H9 (cell line): ENCODE measurements at places on chromosomes 6 and 20.

DNA sequence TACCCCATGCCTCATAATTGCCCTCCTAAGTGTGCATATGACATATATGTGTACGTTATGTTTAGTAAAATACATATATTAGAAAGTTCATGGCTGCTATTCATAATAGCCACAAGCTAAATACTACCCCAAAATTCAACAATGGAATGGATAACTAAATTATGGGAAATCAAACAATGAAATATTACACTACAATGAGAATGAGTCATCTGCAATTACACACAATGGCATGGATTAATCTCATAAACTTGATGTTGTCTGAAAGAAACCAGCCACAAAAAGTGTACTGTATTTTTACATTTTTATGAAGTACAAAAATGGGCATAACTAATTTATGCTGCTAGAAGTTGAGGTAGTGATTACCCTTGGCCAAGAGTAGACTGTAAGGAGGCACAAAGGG, 477.0 kb downstream of the HAO1 start:
- DNase-seq = no peak

GRCh38 chr20:56949318-56949717, 317.1 kb downstream of the BMP7 start:
- peak; percentile 74 for DNase-seq

DNA sequence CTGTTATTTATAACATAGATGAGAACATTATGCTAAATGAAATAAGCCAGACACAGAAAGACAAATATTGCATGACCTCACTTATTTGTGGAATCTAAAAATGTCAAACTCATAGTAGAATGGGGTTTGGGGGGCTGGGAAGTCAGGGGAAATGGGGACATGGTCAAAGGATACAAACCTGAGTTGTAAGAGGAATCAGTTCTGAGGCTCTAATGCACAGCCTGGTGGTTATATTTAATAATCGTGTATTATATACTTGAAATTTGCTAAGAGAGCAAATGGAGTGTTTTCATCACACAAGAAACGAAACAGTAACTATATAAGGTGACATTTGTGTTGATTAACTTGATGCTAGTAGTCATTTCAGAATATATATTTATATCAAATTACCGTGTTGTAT, 40.8 kb upstream of the GFOD1 start:
- DNase-seq = no peak

GRCh38 chr6:96742702-96743101, 94.6 kb downstream of the GPR63 start:
- DNase-seq = no peak

DNA sequence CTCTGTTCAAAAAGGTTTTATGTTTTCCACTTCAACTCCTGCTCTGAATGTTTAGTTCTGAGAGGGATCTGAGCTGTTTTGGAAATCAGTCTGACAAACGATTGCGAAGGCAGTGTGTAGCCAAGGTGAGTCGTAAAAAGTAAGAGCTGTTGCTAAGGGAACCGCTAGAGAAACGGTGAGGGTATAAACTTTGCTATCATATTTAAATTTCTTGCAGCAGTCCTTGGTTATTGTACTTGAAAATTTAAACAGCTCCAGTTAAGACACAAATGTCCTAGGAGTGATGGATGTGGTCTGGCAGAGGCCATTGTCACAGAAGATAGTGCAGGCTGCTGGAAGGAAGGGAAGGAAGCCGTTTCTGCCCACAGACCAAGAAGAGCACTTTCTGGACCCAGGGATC, 64.9 kb upstream of the CITED2 start:
- DNase-seq = no peak

DNA sequence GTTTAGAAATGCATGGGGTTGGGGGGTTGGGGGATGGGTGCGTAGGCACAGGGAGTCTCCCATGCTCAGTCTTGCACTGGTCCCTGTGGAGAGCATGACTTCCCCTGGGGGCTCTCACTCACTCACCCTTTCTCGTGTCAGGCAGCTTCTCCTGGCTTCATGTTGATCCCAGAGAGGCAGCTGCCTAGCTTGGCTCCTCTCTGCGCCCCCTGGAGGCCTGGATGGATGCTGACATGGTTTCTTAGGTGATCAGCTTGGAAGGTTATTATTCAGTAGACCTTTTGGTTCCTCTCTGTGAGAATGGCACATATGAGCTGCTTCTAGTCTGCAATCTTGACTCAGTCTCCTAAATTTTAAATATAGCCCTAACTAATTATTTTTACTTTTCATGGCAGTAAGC, 109.3 kb upstream of the FAM83B start:
- peak; percentile 55 for DNase-seq

- no peak for DNase-seq
These were observed 4.7 kb upstream of the AKAP7 start for GRCh38 chr6:131130554-131130940.

DNA sequence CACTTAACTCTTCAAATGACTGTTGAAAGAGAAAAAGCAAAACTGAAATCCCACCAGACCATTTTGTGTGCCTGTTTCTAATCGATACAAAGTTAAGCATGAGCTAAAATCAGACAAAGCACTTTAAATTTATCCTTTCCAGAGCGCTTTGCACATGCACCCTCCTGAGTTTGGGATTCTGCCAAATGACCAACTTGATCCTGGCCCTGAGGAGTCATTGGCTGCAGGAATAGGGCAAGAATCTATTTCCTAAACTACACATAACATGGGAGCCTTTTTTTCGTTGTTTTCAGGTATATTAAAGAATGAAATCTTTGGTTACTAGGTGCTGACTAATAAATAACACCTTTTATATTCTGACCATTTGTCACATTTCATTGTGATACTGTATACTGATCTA, 23.8 kb upstream of the MTHFD1L start:
- DNase-seq = no peak

- no peak for DNase-seq
These were observed 732.1 kb downstream of the EPHA7 start for GRCh38 chr6:92687278-92687677.

DNA sequence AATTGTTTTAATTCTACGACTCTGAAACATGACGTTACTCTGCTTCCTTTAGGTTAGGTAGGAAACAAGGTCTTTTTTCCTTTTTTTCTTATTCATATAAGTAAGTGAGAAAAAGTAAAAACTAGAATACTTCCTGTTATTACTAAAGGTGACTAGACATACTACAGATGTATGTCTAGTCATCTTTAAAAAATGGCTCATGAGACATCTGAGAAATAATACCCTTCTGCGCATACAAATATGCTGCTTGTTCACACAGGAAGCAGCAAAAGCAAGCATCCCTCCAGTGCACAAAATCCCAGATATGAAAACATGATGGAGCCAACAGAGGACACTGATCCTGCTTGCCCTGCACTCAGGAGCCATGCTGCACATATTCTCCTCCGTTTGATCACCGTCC, 699.1 kb downstream of the EPM2A start:
- no peak for DNase-seq

DNA sequence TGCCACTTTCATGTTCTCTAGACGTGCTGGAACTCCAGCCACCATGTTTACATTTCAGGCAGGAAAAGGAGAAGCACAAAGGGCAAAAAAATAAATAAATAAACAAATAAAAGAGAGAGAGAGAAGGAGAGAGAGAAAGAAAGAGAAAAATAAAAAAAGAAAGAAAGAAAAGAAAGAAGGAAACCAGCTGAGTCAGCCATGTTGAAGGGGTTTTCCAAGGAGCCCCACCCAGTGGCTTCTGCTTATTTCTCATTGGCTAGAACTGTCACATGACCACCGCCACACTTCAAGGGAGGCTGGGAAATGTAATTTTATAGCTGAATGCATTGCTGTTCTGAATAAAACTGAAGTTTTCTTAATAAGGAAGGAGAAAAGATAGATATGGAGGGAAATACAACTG, 71.1 kb downstream of the BFSP1 start:
- DNase-seq = no peak

- peak; percentile 46 for DNase-seq
These were observed 54.2 kb upstream of the FRMD1 start for GRCh38 chr6:168133168-168133561.

- DNase-seq = no peak
These were observed 73.8 kb upstream of the TULP1 start for GRCh38 chr6:35586542-35586941.

DNA sequence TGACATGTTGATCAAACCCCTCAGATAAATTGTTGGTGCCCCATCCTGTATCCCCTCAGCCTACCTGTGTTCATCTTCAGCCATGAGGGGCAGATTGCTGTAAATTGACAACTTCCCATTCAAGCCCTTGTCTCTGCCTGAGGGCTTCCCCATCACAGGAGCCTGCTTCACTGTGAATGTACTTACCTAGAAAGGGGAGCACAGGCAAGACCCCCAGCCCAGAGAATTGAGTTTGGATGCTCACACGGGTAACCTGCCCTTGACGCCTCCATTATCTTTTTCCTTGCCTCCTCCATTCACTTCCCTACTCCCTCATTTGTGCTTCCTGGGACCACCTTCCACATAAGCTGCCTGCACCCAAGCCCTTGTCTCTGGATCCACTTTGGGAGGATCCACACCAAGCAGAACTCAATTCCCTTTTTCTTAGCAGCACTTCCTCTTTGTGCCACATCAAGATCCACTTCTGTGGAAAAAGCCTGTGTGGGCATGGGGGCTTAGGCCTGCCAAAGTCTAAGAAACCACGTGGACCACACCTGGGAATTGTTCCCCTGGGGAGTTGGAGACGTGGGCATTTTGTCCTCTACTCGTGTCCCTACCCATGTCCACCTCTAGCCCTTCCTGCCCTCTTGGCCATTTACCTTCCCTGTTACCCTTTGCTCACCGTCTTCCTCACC, 103.4 kb upstream of the FOXA2 start:
- DNase-seq = no peak

GRCh38 chr6:36715469-36715868, 17.8 kb downstream of the RAB44 start:
- no peak for DNase-seq

- no peak for DNase-seq
These were observed 378.7 kb downstream of the ZFAND3 start for GRCh38 chr6:38198219-38198618.

- DNase-seq = no peak
These were observed 16.4 kb downstream of the ABT1 start for GRCh38 chr6:26613201-26613600.

GRCh38 chr6:31143148-31143547, 4.3 kb upstream of the PSORS1C2 start:
- peak; percentile 92 for DNase-seq

GRCh38 chr6:90448836-90449235, 138.0 kb downstream of the MAP3K7 start:
- DNase-seq = no peak

DNA sequence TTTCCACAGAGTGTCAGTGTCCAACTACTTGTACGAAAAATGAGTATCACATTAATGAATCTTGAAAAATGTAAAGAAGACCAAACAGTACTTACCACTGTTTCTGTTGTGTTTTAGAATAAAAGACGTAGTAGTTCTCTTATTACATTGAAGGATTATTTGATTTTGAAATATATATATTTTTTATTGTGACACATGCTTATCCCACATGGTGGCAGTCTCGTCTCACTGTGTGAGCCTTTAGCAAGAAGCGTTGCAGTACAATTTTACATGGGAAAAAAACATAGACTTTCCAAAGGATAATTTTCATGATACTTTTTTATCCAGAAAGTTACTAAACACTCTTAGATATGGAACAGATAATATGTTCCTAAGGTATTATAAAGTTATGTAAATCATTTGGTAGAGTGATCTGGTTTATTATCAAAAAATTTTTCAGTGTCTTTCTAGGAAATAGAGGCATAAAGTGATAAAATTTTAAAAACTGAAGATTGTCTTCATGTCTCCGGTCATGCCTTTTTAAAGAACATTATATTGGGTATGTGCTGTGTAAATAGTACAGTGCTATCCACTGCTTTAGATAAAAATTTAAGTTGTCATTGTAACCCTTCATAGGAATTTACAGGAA, 117.5 kb upstream of the SAMD5 start:
- DNase-seq = no peak

DNA sequence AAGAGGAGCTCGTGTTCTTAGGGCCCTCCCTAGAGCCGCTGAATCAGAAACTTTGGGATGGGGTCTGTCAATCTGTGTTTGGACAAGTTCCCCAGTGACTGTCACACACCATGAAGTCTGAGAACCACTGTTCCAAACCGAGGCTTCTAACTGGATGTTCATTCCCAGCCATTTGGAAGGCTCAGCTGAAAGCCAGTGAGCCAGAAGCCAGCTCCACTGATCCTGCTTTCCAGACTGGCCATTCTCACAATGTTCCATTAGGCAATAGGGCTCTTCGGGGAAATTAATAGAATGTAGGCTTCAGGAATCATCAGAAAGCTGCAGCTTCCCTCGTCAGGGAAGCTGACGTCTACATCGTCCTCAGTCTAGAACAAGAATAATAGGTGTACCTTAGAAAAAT, 90.8 kb upstream of the QKI start:
- no peak for DNase-seq

- no peak for DNase-seq
These were observed 135.3 kb downstream of the ZFAND3 start for GRCh38 chr6:37954791-37955190.

DNA sequence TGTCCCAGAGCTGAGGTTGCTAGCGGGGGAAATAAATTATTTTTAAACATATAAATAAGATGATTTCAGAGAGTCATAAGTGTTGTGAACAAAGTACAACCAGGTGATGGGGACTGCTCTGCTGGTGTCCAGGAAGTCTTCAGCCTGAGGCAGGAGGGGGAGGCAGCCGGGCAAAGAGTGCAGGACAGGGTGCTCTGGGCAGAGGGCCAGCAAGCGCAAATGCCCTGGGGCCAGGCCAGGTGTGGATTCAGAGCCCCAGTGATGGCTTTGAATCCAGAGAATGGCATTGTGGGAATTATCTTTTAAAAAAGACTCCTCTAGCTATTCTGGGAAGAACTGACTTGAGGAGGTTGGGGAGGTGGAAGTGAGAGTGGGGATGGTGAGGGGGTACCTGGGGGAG, 1.6 kb downstream of the CLPSL1 start:
- DNase-seq = no peak

DNA sequence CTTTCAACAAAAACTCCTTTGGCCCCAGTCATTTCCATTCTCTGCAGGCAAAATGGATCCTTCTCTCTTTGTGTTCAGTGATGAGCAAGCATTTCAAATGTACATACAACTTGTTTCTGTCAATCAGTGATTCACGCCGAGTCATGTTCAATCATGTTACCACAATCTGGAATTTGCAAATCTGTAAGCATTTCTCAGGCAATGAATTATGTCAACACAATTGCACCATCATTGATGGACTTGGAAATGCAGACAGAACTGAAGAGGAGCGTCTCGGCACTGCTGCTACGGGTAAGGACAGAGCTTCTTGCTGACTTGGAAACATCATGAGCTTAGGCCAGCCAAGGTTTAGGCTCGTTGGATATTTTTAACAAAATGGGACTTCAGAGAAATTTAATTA, 132.8 kb upstream of the AGPAT4 start:
- no peak for DNase-seq

DNA sequence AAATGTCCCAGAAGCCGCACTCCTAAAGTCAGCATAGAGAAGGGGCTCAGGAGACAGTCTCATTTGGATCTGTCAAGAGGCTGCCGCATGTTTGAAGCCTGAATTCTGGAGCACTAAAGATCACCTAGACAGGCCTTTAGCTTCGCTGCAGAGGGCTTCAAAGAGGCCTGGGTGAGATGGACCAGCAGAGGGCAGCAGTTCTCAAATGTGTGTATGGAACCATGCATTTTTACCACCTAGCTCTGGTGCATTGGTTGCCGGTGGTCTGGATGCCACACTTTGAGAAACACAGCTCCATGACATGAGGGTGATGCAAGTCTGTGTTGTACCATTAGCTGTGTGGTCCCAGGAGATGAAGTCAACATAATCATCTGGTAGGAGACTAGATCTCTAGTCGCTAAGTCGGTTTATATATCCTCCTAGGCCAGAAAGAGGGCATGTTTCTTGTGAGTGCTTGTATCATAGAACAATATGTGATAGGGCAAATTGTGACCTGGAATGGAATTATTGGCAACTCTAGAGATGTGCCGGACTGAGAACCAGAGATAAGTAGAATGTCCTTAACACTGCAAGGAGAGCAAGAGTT, 64.8 kb downstream of the KIAA0319 start:
- DNase-seq = peak; percentile 76
